Dorsolateral prefrontal cortex (tissue), 122 donors: ENCODE measurements at places on chromosomes 3 and 15.
A peak's percentile ranks its signal among the peaks of the same experiment; 100 is the strongest.

DNA sequence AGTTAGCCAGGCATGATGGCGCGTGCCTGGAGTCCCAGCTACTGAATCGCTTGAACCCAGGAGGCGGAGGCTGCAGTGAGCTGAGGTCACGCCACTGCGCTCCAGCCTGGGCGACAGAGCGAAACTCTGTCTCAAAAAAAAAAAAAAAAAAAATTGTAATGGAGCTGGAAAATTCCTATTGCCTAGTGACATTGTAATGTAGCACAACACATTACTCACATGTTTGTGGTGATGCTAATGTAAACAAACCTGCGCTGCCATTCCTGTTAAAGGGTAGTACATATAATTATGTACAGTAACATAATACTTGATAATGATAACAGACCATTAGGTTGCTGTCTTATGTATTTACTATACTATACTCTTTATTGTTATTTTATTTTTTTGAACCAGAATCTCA lies 39.1 kb downstream of the KNL1 start:
- DNase-seq, result no peak

DNA sequence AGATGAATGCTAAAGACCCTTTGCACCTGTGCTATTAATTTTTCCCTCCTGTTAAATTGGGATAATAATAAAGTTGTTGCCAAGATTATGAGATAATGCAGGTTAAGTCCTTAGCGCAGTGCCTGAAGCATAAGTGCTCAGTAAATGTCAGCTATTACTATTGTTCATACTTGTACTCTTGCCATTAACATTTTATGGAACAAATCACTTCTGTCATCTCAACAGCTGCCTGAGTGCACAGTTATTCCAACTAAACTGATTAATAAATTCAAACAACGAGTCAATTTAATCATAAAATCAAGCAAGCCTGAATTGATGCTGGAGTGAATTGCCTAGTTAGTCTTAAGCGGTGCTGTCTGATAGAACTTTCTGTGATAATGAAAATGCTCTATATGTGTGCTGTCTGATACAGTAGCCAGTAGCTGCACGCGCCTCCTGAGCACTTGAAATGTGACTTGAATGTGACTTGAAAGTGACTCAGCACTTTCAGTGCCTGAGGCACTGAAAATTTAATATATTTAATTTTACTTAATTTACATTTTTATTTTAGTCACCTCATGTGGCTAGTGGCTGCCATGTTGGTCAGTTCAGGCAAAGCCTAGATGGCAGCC lies 198.7 kb upstream of the PFN2 start:
- no peak for DNase-seq

DNA sequence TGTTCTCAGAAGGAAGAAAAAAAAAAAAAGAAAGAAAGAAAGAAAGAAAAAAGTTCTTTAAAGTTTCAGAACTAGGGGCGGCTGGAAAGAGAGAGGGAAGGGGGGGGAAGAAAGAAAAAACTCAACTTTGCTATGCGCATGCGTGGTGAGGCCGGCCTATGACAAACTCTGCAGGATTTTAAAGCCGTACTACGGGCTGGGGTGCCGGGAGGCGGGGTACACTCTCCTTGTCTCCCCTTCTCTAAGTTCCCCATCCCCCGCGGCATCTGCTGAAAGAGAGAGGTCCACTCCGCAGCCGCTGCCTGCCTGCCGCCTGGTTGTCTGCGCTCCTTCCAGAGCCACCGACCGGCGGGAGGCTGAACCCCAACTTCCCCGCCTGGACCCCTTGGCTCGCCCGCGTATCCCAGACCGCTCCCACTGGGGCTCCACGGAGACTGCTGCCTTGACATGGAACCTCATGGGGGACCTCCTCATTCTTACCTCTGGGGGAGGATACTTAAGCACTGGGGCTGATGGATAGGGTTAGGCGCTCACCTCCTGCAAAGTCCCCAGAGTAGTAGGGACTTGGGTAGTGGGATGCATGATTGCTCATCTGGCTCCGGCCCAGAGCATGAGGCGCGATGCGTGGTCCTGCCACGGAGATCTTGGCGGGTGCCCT lies 1.4 kb upstream of the WNT5A start:
- peak; percentile 44 for DNase-seq

DNA sequence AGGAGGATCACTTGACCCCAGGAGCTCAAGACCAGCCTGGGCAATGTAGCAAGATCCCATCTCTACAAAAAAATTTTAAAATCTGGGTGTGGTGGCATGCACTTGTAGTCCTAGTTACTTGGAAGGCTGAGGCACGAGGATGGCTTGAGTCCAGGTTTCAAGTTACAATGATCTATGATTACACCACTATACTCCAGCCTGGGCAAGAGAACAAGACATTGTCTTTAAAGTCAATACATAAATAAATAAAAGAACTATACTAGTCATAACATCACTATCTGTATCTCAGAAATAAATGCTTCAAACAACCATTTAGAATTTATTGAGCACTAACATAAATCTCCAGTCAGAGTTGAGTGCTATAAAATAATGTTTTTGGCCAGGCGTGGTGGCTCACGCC lies 8.5 kb upstream of the PHLDB2 start:
- DNase-seq, result no peak

- DNase-seq, result no peak
These were observed 65.2 kb upstream of the UBE2E1 start for GRCh38 chr3:23740517-23740965.

DNA sequence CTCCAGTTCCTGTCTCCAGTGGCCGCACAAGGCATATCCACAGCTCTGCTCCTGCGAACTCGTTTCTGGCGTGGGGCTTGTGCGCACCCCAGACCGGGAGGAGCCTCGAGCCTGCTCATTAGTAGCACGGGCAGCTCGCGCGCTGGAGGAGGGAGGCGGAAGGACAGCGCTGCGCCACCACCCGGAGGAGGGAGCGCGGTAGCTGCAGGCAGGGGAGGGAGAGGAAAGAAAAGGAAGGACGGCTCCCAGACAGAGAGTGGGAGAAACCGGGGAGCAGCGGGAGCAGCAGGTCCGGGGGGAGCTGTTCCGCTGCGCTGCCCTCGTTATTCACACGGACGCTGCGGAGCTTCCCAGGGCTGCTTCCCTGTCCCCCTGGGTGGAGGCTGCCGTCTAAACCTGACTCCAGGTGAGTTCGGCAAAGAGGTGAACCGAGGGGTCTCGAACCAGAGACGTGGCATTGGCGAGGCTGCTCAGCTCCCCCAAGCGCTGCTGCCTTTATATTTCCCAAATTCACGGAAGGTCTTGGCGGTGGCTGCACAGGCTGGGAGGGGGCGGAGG lies 121.3 kb upstream of the ZNF717 start:
- DNase-seq, result peak; percentile 70

DNA sequence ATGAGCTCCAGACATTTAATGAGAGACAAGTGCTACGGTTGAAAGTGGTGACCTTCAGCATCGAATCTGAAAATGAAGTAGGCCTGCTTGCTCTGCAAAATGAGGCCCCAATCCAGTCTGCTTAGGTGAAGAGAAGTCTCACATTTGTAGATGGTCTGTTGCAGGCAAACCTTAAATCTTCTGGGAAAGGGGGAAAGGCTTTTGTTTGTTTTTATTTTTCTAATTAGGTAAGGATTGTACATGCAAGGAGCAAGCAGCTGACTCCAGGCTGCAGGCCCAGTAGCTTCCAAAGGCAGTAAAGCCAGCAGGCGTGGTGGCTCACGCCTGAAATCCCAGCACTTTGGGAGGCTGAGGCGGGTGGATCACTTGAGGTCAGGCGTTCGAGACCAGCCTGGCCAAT lies 74.3 kb downstream of the HMG20A start:
- no peak for DNase-seq

DNA sequence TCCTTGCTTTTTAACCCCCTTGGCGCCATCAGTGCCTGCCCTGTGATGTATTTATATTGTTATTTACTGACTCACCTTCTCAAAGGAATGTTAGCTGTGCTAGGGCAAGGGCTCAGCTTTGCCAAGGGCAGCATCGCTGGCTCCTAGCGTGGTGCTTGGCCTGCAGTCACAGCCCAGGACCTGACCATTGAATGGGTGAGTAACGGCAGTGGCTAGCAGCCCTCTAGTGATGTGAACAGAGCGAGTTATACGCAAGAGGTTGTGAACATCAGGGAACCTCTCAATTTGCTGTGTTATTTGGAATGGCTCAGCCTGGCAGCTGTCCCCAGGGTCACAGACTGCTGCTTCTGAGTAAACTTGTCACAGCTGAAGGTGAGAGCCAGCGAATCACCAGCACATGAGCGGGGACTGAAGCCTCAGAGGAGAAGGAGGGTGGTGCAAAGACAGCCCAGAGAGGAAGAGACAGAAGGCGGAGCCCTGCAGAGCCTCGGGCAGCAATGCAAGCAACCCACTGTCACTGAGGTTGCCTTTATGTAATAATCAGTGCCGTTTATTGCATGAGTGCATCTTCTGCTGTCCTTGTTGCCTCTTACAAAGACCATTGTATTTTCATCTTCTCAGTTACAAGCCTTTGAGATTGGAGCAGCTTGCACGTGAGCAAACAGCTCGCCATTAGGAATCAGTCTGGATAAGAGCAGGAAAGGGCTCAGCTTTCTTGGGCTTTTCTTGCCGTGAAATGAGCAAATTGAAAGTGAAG lies 158.3 kb downstream of the SLCO3A1 start:
- peak; percentile 64 for DNase-seq

- DNase-seq, result no peak
These were observed 66.7 kb downstream of the ITGA11 start for GRCh38 chr15:68365140-68365745.

GRCh38 chr15:63156755-63157117 lies 541 bp downstream of the RPS27L start:
- DNase-seq, result no peak

GRCh38 chr3:38583688-38584087 lies 65.8 kb downstream of the SCN5A start:
- DNase-seq, result no peak

- DNase-seq, result no peak
These were observed 58.4 kb downstream of the ALCAM start for GRCh38 chr3:105425153-105425502.

DNA sequence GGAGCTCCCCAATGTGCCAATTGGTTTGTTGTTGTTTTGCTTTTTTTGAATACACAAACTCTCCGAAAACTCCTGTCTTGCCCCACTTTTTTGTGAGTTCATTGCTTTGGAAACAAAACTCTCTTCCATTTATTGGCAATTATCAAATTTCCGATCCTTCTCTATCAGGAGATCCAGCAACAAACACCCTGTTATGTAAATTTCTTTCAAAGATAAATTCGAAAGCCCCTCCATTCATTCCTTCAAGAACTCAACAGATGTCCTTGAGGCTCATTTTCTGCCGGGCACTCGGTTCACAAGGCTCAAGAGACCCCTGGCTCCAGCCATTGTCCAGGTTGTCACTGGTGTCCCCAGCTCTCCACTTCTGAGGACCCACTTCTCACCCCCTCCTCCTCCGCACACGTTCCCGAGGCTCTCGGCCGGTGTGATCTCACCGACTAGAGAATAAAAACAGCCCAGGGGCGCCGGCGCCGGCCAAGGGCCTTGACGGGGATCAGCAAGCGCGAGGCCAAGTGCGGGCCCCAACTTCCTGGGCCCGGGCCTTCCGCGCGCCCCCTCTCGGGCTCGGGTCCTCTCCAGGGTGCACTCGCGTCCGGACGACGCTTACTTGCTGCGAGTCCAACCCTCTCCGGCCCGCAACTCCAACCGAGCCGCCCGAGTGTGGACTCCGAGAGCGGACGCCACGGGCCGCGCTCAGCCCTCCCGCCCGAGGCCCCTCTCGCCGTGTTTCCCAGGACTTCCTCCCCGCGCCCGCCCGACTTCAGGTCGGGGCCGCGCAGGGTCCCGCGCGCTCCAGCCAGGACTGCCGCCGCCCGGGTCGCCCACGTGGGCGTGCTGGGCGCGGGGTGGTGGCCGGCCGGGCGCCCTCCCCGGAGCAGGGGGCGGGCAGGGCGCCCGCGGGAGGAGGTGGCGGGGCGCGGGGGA lies 533 bp upstream of the SMAD3 start:
- DNase-seq, result no peak

DNA sequence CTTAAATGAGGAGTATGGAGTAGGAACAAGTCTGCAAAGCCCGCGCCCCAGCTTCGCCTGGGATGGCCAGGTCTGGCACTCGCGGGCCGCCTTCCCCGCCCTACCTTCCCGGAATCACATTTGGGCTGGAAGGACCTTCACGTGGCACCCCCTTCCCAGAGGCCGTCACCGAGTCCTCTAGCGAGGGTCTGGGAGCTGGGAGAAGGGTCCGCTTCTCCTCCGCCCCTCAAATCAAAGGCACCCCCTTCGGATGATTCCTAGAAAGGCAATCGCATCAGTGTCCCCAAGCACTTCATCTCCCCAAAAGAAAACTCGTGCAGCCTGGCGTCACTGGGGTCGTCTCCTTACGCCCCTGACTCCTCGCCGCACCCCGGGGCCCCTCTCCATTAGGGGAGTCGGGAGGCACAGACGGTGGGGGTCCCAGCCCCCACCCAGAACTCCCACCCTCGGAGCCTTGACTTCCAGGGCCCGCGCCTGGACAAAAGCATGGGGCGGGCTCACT lies 380 bp downstream of the MYLK start:
- no peak for DNase-seq

DNA sequence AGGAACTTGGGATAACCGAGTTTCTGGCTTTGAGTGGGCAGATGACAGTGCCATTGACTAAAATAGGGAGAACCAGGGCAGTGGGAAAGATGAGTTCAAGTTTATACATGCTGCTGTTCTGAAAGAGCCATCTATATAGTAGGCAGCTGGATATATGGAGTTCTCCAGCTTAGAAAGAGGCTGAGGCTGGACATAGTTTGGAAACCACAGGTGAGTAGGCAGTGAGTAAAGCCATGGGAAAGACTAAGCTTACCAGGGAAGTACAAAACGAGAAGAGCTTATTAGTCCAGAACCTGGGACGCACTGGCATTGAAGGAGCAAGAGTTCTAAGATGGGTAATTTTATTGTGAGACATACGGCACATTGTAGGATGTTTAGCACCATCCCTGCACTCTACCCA lies 54.2 kb downstream of the MSL2 start:
- DNase-seq, result no peak

GRCh38 chr3:57164217-57164656 lies 916 bp downstream of the IL17RD start:
- no peak for DNase-seq

DNA sequence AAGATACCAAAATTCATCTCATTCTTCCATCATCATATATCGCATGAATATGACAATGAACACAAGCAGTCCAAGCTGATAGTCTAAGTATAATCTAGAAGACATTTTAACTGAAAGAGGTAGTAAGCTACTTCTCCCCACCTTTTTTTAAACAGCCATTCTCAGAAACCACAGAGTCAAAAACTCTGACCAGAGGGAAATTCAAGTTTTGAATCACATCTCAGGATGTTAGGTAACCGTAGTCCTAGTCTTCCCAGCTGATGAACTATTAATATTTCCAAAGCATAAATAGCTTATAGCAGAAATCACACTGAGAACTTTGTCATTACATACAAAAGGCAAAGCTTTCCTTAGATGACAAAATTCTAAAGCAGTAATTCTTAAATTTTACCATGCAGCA lies 25.8 kb downstream of the NPTN start:
- no peak for DNase-seq

GRCh38 chr3:53056442-53056841 lies 10.6 kb upstream of the SFMBT1 start:
- DNase-seq, result no peak
